Stimulated activated naive CD4-positive, alpha-beta T cell treated with Interleukin-2 at 50 U/mL for 16 hours (primary cell): ENCODE measurements at places on chromosomes 11 and 22.
A peak's percentile ranks its signal among the peaks of the same experiment; 100 is the strongest.

GRCh38 chr11:105204636-105205035 lies 65.1 kb upstream of the CARD18 start:
- no peak for DNase-seq

GRCh38 chr11:88484873-88485621 lies 147.5 kb upstream of the CTSC start:
- DNase-seq = peak; percentile 11

DNA sequence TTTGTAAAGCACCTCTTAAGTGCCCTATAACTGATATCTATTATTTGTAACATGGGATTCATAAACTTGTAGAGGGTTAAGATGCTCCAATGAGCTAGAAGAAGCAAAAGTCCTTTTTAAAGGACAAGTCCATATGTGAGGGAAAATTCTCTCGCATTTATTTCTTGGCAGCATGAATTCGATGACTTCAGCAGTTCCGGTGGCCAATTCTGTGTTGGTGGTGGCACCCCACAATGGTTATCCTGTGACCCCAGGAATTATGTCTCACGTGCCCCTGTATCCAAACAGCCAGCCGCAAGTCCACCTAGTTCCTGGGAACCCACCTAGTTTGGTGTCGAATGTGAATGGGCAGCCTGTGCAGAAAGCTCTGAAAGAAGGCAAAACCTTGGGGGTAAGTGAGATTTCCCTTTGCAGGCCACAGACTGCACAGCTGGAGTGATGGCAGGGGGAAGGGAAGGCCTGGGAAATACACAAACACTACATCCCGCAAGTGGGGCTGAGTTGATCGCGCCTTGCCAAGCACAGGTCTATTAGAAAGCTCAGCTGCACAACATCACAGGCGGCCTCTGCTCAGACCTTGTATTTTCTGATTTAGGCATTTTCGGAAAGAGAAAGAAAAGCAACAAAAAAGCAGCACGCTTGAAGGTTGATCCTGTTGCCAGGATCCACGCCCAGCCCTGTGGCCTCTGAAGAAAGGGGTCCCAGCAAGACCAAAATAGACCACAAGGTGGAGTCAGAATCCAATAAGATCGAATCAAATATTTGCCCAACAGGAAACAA lies 1.5 kb downstream of the MS4A8 start:
- DNase-seq = no peak

GRCh38 chr11:119594639-119595249 lies 134.3 kb downstream of the NECTIN1 start:
- no peak for DNase-seq

- peak; percentile 34 for DNase-seq
Measured at GRCh38 chr11:11265994-11266606, 87.0 kb downstream of the CSNK2A3 start.

DNA sequence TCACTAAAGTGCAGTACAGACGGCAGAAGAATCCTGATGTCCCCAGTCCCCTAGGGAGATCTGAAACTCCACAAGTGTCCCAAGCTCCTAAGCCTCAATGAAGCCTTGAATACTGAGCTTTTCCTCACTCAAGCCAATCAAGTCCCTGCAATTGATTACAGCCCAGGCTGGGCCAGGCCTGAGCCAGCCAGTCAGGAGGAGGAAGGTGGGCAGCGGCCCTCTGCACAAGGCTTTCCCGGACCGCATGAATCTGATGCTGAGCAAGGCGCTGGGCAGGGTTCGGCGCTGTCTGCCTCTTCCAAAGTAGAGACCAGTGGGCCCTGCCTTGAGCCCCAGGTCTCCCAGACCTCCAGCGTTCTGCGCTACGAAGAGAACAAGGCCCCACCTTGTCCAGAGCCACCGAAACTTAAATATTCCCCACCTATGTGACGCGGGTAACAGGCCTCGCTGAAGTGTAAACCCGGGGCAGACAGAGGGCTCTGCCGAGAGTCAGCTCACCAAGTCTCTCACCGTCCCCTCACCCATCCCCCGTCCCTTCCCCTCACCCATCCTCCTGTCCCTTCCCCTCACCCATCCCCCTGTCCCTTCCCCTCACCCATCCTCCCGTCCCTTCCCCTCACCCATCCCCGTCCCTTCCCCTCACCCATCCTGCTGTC lies 63.2 kb downstream of the SCUBE1 start:
- DNase-seq = no peak
